Epithelial cell of proximal tubule (primary cell): ENCODE measurements at places on chromosomes 4 and X. TPM values are rescaled to one million over a fixed set of nuclear protein-coding genes. Genes with fewer than 3 reads are reported as not detected.

DNA sequence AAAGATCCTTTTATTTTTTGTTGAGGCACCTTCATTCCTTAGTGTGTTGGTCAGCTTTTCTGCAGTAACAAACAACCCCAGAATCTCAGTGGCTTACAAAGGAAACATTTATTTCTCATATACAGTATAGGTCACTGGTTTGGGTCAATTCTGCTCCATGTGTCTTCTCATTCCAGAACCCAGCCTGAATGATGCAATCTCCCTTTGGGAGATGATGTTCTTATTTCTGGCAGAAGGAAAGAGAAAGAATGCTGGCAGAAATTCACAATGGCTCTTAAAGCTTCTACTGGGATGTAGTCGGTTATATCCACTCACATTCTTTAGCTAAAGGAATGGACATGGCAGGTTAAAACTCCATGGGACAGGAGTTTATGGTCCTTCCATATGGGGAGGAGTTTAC, 42.3 kb downstream of the IDS start:
- DNase-seq: no peak

GRCh38 chrX:121496966-121497365, 449.6 kb downstream of the GLUD2 start:
- no peak for DNase-seq

DNA sequence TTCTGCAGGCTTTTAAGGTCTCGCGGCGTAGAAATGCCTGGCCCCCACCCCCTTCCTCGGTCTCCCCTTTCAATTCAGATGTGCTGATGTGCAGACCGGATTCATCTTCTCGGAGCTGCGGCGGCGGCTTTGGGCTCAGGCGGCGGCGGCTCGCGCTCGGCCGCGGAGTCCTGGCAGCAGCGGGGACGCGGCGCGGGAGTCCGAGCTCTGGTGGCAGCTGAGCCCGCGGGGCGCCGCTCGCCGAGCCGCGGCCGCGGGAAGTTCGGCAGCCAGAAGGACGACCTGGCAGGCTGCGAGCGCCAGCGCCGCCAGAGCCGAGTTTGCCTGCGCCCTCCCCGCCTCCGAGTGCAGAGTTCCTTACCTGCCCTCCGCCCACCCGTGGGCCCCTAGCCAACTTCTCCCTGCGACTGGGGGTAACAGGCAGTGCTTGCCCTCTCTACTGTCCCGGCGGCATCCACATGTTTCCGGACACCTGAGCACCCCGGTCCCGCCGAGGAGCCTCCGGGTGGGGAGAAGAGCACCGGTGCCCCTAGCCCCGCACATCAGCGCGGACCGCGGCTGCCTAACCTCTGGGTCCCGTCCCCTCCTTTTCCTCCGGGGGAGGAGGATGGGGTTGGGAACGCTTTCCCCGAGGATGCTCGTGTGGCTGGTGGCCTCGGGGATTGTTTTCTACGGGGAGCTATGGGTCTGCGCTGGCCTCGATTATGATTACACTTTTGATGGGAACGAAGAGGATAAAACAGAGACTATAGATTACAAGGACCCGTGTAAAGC, 448 bp downstream of the TLL1 start:
- no peak for DNase-seq

GRCh38 chrX:43224496-43224895, 431.6 kb upstream of the MAOA start:
- DNase-seq: no peak

GRCh38 chr4:33060674-33061542, 2340.7 kb downstream of the PCDH7 start:
- no peak for DNase-seq

DNA sequence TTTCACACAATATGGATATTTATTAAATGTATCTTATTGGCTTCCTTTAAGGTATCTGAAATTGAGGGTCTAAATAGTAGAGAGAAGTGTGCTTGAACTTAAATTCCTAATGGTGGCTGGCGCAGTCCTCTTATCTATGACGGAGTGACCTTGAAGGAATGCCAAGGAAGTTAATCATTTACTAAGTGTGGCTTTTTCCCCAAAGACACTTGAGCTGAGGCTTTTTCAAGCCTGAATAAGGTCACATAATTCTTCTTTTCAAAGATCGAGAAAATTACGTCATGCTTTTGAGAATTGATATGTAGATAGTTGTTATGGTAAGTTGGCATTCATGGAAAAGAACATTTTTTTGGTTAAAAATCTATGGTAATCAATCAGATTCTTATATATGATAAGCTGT, 11.7 kb upstream of the PRPS2 start:
- DNase-seq: no peak

GRCh38 chr4:113435893-113436292, 325.6 kb downstream of the CAMK2D start:
- no peak for DNase-seq

DNA sequence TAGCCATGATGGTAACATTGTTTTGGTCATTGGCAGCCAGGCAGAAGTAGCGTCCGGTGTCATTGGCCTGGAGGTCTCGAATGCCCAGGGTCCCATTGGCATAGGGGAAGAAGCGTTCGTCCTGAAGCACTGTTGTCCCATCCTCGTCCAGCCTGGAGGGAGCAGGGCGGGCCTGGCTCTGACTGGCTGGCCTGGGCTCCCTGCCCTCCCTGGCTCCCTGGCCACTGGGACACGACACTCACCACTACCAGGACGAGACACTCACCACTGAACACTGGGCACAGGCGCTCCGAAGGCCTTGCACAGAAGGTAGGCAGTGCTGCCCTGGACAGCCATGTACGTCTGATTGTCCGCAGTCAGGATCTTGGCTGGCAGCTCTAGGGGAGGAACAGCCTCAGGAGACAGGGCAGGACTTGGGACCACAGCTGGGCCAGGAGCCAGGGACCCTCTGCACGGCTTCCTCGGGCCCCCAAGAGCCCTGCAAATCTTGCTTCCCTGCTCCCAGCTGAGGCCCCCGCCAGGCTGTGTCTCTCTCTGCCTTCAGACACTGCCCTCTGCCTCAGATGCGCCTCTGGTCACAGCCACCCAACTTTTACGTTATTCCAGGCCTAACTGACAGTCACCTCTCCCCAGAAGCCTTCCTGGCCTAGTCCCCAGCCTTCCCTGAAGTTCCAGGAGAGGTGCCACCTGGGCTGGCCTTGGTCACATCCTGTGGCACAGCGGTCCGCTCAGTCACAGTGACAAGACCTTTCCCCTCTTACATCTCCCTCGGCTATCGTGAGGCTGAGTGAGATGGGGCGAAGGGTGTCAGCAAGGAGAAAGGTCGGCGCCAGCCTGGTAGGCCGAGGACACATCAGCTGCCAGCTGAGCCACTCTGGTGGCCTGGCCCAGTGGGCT, 17.1 kb downstream of the L1CAM start:
- no peak for DNase-seq

DNA sequence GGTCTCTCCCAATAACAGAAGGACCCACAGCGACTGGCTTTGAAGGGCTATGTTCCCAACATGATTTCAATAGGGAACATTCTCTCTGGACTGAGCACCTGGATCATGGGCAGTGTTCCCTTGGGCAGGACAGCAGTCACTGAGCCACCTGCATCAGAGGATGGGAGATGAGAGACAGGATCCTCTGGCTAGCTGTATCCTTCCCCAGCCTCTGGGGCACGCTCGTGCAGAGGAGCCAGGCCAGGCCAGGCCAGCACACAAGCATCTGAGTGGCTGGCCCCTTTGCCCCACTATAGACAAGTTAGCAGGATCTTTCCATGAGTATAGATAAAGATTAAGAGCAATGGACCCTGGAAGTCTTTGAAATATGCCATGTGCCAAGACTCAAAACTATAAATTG, 66.3 kb downstream of the NEUROG2 start:
- no peak for DNase-seq

DNA sequence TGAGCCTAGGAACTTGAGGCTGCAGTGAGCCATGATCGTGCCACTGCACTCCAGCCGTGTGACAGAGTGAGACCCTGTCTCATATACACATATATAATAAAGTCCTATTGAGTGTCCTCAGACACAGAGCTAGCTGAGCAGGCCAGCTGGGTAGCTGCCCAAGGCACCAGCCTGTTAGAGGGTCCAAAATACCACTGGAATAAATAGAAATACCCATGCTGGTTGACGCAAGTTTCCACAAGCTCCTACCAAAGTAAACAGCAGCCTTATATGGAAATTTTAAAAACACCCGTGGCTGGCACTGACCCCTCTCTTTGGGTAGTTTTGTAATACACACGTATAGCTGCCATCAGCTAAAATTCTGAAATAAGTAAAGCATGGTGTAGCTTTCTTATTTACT, 348.6 kb downstream of the BCOR start:
- DNase-seq: no peak

DNA sequence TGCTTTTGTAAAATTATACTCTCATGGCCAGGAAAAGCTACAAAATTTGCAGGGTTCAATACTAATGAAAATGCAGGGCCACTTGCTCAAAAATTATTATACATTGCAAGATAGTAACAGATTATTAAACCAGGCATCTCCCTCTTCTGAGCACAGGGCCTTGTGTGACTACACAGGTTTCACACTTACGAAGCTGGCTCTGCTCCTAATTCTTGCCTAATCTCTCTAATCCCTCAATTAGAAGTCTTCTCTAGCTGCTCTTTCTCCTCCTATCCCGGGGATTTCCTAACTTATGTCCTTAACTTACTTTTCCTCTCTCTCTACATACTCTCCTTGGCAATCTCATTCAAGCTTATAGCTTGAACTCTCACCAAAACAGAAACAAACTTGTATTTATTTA, 168.3 kb downstream of the AREG start:
- no peak for DNase-seq

DNA sequence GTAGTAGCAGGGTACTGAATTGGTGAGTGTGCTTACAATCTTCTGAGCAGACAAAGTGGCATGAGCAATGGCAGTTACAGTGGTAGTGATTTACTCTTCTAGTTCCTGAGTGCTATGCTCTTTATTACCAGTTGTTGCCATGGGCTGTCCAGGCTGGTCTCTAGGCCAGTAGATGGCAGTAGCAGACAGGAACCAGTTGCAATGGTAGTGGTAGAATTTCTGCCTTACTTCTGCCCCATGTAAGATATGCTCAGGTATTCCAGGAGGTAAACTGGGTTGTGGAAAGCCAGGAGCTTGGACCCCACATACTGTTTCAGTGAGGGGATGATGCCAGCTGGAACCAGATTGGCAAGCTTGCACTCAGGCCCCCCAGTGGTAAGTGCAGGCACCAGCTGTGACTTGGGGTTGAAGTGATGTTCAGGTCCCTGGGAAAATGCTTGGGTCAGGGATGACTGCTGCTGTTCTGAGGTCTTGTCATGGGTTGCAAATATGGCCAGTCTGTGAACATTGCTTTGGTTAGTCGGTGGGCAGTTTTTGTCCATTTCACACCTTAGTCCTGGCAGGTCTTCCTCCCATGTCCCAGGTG, 63.0 kb upstream of the ZXDB start:
- DNase-seq: no peak

GRCh38 chrX:39633293-39633692, 464.5 kb downstream of the BCOR start:
- DNase-seq: no peak

DNA sequence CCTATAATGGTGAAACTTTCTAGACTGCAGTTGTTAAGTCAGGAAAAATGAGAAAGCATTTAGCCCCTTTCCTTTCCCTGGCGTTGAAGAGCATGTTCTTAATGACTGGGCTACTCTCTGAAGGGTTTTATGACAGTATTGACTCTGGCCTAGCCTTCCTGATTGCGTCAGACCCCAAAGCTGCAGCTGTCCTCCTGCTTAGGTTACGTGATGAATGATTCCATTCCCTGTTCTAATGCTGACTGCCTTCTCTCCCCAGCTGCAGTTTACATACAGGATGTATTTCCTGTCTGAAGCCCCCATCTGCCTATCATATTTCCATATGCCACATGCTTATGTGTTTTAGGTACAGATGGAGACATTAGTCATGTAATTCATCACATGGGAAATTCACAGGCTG, 105.8 kb upstream of the EGFL6 start:
- DNase-seq: no peak

GRCh38 chrX:110806145-110806544, 10.5 kb upstream of the CHRDL1 start:
- no peak for DNase-seq

GRCh38 chrX:38669428-38669827, 108.1 kb downstream of the TSPAN7 start:
- no peak for DNase-seq

DNA sequence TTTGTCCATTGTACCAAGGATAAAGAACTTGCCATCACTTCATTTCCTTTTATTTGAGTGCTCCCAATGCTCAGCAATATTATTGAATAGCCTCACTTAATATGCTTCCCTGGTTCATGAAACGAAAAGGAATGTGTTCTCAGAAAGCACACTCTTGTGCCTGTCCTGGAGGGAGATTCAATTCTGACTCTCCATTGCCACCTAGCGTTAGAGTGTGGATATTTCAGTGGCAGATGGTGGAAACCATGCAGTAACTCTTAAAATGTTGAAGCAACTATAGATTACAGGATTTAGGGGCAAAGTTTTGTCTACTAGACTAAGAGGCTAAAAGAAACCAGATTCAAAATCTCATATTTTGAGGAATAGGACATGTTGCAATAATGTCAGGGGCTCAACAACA, 36.0 kb downstream of the GAB3 start:
- no peak for DNase-seq

DNA sequence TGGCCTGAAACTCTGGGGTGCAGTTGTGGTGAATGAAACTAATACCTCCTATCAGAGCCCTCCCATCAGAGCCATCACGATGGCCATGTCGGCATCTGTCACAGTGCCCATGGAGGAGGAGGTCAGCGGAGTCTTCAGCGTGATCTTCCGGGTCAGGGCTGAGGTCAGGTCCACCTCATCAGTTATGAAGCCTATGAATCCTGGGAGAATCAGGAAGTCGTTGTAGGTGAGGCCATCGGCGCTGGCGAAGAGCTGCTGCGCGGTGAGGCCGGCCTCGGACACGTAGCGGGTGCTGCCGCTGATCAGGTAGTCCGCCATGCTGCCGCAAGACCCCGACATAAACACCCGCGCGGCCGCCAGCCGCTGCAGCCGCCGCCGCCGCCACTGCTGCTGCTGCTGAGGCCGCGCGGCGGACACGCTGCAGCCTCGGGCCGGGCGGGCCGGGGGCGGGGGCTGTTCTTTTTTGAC, 376.7 kb upstream of the MAOA start:
- no peak for DNase-seq

BLOC1S4 gene
- 22.0 and 26.6 TPM in 2 replicates for total RNA-seq

PCDH11X gene
- not detected in 2 replicates for total RNA-seq

GAGE2A gene
- not detected in 2 replicates for total RNA-seq

TCEAL4 gene
- 36.5 and 39.4 TPM in 2 replicates for total RNA-seq

MAGEA4 gene
- not detected in 2 replicates for total RNA-seq

DCAF12L1 gene
- 8.4 and 10.7 TPM in 2 replicates for total RNA-seq

ZFP92 gene
- 0.06 and 0.14 TPM in 2 replicates for total RNA-seq

FAM53A gene
- 2.1 and 2.5 TPM in 2 replicates for total RNA-seq

TMEM255A gene
- 0.14 and 0.40 TPM in 2 replicates for total RNA-seq

MAGEB3 gene
- total RNA-seq: not detected in 2 replicates

HERC5 gene
- 1.2 and 2.0 TPM in 2 replicates for total RNA-seq
